Activated gamma-delta T cell treated with anti-CD3 and anti-CD28 coated beads, Interleukin-2, amount 50 U/mL, for 16 hours (primary cell): ENCODE measurements at places on chromosomes 1 and 21.

GRCh38 chr21:43923391-43923790 is 58.4 kb downstream of the AGPAT3 start:
- DNase-seq: no peak

- DNase-seq: no peak
Observed at GRCh38 chr21:45507888-45508508, 34.2 kb downstream of the SLC19A1 start.

DNA sequence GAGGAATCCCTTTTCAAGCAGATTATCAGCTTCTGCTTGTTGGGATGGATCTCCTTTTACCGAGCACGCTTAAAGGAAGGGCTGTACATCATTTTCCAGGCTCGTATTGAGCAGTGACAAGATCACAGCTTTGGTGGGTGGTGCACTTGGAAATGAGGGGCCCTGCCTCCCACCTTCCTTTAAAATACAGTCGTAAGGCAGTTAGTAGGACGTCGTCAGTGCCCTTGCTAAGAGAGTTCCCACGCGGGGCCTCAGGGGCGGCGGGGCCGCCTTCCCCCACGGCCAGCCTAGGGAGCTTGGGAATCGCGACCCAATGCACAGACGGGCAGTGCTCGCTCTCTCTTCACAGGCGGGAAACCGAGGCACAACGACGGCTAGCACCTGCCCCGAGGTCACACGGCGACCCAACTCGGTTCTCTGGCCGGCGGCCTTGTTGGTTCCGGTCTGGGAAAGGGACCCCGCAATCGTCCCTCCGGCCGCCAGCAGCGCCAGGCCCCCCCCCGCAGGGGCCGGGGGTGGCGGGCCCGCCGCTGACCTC is 58.6 kb downstream of the H3-3A start:
- DNase-seq: no peak

GRCh38 chr1:210620867-210621488 is 292.3 kb downstream of the HHAT start:
- no peak for DNase-seq

DNA sequence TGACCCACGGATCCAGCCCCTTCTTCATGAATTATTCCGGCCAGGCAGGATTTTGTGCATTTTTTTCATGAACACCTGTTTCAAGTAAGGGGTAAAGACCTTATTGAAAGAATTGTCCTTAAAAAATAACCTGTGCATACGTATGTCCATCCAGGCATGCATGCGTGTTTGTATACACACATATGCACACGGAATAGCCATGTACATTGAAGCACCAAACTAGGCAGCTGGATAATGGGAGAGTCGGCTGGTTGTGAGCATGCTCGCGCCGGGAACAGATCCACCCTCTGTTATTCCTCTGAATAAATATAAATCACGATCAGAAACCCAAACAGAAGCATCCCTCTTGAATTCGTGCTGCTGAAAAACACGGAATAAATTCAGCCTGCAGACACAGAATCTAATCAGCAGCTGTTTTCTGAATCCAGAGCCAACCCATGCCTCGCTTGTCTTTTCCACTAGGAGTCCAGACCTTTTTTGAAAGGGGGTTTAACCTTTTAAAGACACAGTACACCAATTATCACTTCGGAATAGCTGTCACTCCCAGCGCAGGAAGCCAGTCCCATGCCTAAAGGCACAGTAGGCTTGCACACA is at the start of gene HIVEP3:
Gene HIVEP3, minus strand, starts transcription at position 473 of the 594 bp plus-strand sequence.
- no peak for DNase-seq

DNA sequence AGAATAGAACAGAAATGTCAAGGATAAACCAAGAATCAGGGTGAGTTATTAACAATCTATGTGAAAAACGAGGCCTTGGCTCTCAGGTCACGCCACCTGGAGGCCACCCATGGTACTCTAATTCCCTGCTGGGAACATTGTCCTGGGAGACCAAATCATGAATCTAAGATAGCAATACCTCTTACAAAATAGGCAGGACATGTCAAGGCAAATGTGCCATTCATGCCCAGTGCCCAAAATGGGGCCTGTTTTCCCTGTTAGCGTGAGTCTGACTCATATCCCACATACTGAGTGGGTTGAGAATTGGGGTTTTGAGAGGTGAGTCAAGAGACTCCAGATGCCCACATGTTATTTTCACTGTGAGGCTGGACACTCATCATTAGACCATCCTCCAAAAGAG is 380.8 kb downstream of the HHIPL2 start:
- DNase-seq: no peak

- no peak for DNase-seq
Observed at GRCh38 chr1:220982686-220983085, 103.4 kb downstream of the HLX start.

GRCh38 chr1:232207073-232207866 is 422.7 kb downstream of the SIPA1L2 start:
- no peak for DNase-seq

DNA sequence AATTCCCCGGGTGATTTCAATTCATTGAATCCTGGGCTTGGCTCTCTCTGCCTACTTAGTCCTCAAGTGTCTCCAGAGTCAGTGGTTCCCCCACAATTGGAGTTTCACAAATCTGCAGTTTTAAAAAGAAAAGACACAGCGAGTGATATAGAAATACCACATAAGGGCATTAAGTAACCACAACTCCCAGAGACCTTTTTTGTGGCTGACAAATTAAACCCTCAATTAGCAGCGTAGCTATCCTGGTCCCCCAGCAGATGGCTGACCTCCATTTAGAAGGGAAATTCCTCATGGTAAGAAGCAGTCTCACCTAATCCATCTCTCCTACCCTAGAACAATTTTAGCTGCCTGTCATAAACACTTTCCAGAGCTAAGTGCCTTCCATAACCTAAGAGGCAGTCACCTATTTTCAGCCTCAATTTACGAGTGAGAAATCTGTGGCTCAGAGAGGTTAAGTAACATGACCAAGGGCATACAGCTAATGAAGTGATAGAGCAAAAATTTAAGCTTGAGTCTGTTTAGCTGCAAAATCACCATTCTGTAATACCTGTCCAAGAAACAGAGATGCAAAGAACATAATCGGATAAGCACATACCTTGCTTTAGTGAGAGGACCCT is 56.0 kb upstream of the NBPF3 start:
- no peak for DNase-seq

DNA sequence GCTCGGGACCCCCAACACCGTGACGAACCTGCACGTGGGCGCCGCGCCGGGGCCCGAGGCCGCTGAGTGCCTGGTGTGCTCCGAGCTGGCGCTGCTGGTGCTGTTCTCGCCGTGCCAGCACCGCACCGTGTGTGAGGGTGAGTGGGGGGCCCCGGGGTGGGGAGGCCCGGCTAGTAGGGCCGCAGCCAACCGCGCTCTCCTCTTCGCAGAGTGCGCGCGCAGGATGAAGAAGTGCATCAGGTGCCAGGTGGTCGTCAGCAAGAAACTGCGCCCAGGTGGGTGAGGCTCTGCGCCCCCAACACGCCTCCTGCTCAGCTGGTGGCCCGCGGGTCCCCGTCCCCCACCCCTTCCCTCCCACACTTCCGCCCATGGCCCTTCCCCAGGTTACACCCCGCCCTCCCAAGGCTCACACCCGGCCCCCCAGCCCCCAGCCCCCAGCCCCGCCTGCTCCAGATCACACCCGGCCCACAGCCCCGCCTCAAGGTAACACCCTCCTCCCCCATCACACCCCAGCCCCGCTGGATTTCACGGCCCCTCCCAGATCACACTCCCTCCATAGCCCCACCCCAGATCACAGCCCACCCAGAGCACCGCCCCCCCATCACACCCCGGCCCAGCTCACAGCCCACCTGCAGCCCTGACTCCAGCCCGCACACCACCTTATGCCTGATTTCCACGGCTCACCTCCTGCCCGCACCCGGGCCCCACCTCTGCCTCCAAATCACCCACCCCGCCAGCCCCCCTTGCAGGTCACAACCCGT is 2.4 kb upstream of the MMP23B start:
- DNase-seq: peak; percentile 75

GRCh38 chr1:8464377-8464776 is 146.5 kb downstream of the SLC45A1 start:
- no peak for DNase-seq

- DNase-seq: no peak
Observed at GRCh38 chr1:38231941-38232340, 185.3 kb upstream of the POU3F1 start.

DNA sequence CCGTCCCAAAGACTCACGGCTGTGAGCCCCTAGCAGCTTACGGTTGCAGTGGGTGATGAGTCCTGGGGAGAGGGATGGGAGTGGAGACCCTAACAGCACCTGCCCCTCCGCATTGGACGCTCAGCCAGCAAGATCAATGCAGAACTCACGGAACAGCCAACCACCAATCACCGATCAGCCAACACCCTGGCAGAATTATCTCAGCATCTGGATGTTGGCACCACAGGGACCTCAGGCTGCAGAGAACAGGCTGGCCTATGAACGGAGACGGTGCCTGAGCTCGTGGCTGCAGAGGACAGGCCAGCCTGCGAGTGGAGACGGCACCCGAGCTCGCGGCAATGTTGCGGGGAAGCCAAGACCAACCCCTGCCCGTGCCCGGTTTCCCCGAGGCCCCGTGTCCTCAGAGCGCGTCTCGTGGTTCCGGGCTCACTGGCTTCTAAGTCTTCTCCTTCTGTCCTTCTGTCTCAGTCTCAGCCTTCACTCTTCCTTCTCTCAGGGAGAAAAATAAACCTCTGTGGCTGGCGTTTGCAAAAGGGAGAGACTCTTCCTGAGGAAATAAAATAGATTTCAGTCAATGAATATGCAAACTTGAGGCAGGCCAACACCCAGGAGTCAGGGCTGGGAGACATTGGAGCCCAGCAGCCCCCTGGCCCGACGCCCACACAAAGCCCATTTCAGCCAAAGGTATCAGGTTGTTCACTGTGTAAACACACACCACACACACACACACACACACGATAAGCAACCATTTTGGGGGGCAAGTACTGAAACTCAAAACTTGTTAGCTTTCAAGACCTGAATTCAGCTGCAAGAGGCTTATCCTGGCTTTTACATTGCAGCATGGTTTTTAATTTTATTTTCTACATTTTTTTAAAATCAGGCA is 67.8 kb downstream of the SIK1 start:
- DNase-seq: no peak

DNA sequence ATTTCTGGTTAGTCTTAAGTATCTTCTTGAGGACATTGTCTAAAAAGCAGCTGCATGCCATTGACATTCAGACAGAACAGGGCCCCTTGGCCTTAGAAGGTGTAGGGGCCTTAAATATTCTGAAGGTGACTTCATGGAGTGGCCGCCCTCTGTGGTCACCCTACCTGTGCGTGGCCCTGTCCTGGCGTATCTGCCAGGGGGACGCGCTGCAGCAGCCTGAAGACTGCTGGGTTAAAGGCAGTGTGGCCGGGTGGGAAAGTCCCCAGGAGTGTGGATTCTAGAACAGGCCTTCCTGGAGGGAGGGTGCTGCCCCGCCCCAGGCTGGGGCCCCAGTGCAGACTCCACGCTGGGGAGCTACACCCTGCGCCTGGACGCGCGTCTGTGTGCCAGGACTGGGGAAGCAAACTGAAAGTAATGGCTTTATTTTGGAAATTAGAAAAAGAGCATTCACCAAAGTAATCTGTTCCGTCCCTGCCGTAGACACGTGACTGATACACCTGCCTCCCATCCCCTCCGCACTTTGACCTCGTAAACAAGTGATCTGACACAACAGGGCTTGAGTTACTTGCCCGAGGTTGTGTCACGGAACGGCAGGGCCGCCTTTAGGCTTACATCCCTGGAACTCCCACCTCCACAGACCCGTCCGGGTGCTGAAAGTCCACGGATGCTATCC is 1.8 kb downstream of the AGPAT3 start:
- no peak for DNase-seq

- no peak for DNase-seq
Observed at GRCh38 chr21:36890086-36890485, 76.4 kb downstream of the HLCS start.

- DNase-seq: no peak
Observed at GRCh38 chr1:70495370-70495769, 84.3 kb downstream of the CTH start.

- no peak for DNase-seq
Observed at GRCh38 chr1:183757061-183757460, 47.9 kb upstream of the RGL1 start.

GRCh38 chr1:102896286-102896685 is 212.0 kb downstream of the COL11A1 start:
- DNase-seq: no peak

- DNase-seq: no peak
Observed at GRCh38 chr1:167685844-167686243, 35.9 kb upstream of the MPZL1 start.

GRCh38 chr1:231215681-231216385 is 25.2 kb upstream of the GNPAT start:
- no peak for DNase-seq

- no peak for DNase-seq
Observed at GRCh38 chr1:241606544-241606943, 33.6 kb downstream of the CHML start.

GRCh38 chr1:114154963-114155322 is 1.3 kb upstream of the SYT6 start:
- DNase-seq: no peak

GRCh38 chr1:77459881-77460280 is 178.1 kb downstream of the AK5 start:
- no peak for DNase-seq

DNA sequence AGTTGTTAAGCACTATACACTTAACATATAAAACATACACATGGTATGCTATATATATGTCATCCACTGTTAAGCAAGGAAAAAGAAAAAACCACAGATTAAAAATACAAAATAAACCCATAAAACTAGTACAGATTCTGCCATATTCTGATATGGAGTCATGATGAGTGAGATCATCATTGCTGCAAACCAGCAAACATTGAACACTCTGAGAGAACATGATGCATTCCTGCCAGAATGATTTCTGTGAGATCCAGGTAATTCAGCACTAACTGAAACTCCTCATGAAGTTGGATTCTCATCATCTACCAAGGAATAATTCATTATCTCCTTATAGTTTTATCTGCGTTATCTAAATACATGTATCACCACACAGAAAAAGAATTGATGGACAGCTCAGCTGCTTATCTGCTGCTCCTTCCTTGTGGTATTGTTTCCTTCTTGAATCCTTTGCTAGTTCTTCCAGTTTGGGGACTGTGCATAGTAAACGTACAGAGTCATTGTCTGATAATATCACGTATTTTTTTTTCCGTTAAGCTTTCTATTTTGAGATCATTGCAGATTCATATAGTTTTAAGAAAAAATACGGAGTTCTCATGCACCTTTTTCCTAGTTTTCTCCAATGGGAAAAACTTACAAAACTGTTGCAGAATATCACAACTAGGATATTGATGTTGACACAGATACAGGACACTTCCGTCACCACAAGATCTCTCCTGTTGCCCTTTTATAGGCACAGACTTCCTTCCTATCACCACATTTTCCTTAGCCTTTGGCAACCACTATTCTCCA is 9.3 kb downstream of the RAB4A start:
- DNase-seq: no peak

DNA sequence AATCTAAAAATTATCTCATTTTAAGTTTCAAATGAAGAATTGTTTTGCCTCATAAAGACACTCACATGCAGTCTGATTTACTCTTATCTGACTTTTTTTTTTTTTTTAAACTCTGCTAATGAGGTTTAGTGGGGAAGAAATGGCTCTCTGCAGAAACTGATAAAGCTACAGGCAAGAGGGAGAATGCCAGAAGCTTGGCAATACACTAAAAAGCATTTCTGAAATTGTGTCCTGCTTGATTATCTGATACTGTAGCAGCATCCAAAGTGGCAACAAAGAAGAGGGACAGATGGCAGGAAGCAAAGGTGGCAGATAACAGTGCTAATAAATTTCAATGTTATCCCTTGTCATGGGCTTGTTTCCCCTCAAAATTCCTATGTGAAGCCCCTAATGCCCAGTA is 1744.9 kb downstream of the NCAM2 start:
- no peak for DNase-seq

- no peak for DNase-seq
Observed at GRCh38 chr1:243346016-243346415, 90.2 kb downstream of the SDCCAG8 start.

GRCh38 chr1:167599957-167600581 is 30.0 kb upstream of the RCSD1 start:
- peak; percentile 17 for DNase-seq
